ENCODE measurements at places on chromosomes 5 and 9.

- no peak for DNase-seq
Observed at GRCh38 chr9:131296906-131297500, 7.5 kb downstream of the PLPP7 start.

DNA sequence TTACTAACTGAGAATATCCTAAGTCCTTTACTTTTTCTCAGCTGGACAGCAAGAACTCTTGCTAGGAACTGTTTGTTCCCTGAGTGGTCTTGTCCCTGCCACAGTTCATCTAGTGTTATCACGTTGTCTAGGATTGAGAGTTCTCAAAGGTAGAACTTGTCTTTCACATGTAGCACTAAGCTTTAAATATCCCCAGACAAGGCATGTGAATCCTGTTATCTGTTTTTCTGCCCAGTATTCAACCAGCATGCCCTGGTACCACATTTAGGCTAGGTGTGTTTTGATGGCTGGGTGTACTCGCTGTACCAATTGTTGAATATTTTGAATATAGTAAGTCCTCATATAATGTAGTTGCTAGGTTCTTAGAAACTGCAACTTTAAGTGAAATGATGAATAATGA, 27.9 kb upstream of the PDZD2 start:
- no peak for DNase-seq

- DNase-seq: no peak
Observed at GRCh38 chr9:137304383-137305059, 2.5 kb upstream of the NRARP start.

DNA sequence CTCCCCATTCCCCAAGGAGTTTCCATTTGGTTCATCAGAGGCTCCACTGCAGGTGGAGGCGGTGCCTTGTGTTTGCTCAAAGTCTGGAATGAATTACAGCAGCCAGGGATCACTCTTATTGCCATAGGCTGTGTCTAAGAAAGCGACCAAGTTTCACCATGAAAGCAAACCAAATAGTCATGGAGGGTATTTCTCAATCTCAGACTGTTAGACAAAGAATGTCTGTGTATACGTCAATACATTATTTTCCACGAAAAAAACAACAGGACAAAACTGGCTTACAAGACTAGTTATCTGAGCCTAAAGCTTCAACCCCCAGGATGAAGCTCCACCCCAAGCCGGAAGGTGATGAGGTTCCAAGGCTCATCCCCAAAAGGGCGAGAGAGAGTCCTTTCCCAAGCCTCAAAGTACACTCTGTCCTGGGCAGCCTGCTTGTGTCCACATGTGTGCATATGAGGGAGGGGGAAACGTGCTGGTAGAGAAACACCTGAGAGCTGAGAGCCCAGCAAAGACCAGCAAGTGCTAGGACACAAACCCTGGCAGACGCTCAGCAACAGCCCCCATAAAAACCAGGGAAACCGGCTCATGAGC, 4.3 kb downstream of the B4GALT1 start:
- DNase-seq: peak; percentile 93

- no peak for DNase-seq
Observed at GRCh38 chr5:16067415-16067814, 112.2 kb downstream of the MARCHF11 start.

DNA sequence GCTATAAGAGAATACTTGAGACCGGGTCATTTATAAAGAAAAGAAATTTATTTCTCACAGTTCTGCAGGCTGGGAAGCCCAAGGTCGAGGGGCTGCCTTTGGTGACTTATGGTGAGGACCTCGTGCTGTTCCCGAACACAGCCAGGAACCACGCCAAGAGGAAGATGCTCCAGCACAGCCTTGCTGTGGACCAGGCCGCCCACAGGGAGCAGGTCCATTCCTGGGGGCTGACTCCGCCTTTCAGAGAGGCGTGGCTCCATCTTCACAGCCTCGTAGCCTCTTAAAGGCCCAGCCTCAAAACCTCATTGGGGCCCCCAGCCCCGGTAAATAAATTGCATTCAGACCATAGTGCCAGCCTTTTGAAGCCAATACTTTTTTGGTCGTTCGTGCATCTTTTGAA, 93.5 kb upstream of the CACNA1B start:
- no peak for DNase-seq

- no peak for DNase-seq
Observed at GRCh38 chr5:134139377-134139851, 24.9 kb downstream of the TCF7 start.

DNA sequence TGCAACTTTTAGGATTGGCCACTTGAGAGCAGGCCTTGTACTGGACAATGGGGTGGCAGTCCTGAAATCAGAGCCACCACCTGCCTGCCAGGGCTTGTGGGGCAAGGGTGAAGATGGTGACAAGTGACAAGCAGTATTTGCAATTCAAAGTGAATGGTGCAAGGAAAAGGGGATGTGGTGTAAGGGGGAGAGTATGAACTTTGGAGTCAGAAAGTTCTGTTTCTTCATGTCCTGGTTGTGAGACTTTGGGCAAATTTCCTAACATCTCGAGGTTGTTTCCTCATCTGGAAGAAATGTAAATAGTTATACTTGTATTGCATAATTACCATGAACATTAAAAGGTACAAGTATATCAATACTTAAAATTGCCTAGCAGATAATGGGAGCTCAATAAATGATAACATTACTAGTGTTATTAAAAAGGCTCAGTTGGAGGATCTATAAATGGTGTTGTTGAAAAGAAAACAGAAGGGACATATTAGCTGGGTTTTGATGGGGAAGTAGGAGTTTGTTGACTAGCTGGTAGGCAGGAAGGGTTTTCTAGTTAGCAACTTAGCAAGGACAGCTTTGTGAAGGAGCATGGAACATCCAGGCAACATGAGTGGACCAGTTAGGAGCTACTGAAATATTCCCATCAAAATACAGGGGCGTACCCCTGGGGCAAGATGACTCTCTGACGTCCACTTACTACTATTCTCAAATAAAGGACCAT, 21.3 kb upstream of the MEGF9 start:
- peak; percentile 30 for DNase-seq

GRCh38 chr5:126497506-126497905, 74.3 kb downstream of the GRAMD2B start:
- no peak for DNase-seq

Data from trophoblast cell (in vitro differentiated cells and primary cell).